GM06990 (cell line): ENCODE measurements at places on chromosomes 1 and 21.

DNA sequence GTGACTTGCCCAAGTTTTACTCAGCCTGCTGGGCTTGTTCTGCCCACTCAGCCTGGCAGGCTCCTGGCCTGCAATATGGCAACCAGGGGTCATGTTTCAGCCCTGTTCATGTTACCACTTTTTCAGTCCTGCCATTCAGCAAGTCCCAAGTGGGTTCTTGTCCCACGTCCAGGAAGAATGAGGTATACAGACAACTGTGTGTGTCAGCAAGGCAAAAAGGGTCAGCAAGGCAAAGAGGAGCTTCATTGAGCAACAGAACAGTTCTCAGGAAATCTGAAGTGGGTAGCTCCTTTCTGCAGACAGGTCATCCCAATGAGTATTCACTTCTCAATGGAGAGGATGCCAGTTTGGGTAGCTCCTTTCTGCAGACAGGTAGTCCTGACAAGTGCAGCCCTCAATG, 1233.3 kb upstream of the B3GALT2 start:
- no peak for DNase-seq

DNA sequence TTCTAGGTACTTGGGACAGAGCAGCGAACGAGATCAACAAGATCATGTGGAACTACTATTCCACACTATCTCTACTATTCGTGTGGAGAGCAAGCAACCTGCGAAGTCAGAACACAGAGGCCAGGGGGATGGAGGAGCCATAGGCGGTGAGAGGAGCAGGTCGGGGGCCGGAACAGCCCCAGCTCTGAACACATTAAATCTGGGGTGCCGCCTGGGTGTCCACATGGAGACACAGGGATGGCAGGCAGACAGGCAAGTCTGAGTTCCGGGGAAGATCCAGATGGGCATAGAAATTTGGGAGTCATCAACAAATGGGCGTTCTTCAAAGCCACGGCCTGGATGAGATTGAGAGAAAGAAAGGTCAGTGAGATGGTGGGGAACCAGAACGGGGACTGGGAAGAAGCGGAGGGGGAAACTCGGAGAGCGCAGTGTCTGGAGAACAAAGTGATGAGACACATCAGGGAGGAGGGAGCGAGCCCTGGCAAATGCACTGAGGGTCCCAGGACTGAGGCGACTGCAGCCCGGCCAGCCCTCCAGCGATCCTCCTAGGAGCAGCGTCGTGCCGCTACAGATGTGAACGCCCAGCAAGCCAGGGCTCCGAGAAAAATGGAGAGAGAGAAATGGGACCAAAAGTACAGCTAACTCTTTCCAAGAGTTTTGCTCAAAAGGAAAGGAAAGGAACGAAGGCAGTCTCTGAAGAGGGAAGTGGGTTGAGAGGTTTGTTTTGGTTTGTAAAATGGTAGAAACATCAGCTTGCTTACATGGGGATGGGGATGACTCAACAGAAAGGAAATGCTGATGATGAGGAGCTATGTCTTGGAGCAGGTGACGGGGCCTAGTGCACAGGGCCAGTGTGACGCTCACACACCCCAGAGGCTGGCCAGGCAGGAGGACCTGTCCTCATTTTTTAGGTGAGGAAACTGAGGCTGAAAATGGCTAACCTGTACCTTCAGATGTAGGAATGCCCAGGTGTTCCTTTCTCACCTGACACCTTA, 84.5 kb downstream of the GLIS1 start:
- DNase-seq, result no peak

DNA sequence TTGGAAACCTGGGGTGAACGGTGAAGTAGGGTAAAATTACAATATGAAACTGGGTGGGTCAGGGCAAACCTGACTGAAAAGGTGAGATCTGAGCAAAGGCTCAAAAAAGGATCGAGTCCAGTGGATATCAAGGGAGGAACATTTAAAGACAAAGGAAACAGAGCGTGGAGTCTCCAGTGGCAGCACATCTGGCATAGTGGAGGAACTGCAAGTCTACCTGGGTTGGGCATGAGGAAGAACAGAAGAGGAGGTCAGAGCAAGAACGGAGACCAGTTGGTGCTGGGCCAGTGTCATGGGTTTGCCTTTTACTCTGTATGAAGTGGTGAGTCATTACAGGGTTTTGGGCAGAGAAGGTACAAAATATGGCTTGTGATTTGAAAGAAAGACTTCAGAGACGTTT, 163.7 kb downstream of the NTPCR start:
- DNase-seq, result no peak

DNA sequence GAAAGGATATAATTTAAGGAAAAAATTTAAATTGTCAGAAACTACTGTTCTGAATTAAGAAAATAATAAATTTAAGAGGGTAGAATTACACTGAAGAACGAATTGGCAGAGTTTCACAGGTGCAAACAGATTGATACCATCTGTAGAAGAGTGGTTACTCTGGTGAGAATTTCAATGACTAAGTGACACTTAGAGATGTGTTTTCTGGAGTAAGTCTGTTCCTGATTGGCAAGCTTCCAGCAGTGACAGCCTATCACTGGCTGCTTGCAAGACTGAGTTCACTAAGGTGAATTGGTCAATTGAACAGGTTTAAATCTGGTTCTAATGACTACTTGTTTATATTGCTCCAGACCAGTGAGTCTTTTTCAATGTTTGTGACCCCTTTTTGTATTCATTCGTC, 838.2 kb upstream of the RGS18 start:
- DNase-seq, result no peak

- no peak for DNase-seq
These were observed 6.0 kb upstream of the EEIG2 start for GRCh38 chr1:108553905-108554304.

- no peak for DNase-seq
These were observed 26.6 kb downstream of the POFUT2 start for GRCh38 chr21:45261093-45261492.

- DNase-seq, result no peak
These were observed 93.8 kb downstream of the ATP1B1 start for GRCh38 chr1:169200319-169200718.

- no peak for DNase-seq
These were observed 493.6 kb upstream of the USP24 start for GRCh38 chr1:55708781-55709180.

GRCh38 chr21:37366482-37367316, at the start of gene DYRK1A:
DYRK1A (plus strand) TSS chr21:37366773; CDS start chr21:37420375, 53,602 bp downstream.
- peak; percentile 100 for DNase-seq

- no peak for DNase-seq
These were observed 103.7 kb downstream of the NCAM2 start for GRCh38 chr21:21101911-21102310.

- DNase-seq, result no peak
These were observed 19.5 kb downstream of the ERG start for GRCh38 chr21:38478782-38479181.

DNA sequence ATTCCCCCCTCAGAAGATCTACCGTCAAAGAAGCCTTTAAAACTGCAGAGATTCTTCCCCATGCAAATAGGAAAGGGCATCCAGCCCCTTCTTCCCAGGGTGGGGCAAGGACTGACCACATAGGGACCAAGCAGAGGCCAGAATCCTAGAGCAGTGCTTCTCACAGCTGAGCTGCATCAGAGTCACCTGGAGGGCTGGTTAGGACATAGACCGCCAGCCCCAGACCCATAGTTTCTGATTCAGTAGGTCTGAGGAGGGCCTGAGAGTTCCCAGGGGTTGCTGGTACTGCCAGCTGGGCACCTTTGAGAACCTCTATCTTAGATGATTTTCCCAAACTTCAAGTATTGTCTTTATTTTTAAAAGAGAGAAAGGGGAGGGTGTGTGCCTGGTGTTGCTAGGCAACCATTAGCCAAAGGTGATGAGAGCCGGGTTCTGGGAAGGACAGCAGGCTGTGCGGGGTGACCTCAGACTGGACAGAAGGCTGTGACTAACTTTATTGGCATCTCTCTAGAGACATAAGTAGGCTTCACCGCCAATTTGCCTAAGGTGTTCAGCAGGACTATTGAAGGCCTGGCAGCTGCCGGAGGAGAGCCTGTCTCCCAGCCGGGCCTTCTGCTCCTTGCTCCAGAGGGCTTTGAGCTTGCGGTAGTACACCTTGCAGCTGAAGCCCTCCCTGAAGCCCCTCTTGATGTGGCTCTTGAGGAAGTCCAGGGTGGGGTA, 3.0 kb downstream of the SPATA46 start:
- DNase-seq, result no peak

GRCh38 chr1:31789259-31790065, 25.3 kb upstream of the ADGRB2 start:
- DNase-seq, result peak; percentile 91

DNA sequence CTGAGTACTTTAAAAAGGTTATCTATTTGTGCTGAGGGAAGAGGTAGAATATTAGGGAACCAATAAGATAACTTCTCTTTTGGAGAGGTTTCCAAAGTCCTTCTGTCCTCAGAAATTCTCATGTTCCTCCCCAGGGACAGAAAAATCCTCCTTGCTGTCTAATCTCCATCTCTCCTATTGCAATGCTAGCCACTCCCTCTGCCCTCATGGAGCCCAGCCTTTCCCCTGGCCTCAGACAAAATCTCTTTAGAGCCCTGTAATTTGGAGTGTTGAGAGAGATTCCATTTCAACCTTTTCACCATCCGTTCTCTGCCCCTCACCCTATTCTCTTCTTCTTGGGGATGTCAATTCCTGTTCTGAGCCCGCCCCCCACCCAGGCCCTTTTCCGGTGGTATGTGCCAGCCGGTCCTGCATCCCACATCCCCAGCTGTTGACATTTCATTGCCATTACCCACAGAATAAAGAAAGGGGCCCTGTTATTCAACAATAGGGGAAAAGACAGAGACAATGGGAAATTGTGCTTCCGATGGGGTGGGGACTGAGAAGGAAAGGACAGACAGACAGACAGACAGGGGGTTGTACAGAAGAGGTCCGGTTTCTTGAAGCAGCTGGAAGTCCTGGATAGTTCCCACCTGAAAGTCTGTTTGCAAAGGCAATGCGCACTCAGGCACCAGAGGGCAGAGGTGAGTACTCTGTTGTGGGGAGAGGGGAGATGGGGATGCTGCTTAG, at the start of gene HAPLN2:
TSS of gene HAPLN2 (plus strand) at position 563 of the 729 bp plus-strand sequence. CDS start 4,076 bp downstream, outside the sequence.
- DNase-seq, result no peak

GRCh38 chr21:20617130-20617529, 381.1 kb upstream of the NCAM2 start:
- no peak for DNase-seq

DNA sequence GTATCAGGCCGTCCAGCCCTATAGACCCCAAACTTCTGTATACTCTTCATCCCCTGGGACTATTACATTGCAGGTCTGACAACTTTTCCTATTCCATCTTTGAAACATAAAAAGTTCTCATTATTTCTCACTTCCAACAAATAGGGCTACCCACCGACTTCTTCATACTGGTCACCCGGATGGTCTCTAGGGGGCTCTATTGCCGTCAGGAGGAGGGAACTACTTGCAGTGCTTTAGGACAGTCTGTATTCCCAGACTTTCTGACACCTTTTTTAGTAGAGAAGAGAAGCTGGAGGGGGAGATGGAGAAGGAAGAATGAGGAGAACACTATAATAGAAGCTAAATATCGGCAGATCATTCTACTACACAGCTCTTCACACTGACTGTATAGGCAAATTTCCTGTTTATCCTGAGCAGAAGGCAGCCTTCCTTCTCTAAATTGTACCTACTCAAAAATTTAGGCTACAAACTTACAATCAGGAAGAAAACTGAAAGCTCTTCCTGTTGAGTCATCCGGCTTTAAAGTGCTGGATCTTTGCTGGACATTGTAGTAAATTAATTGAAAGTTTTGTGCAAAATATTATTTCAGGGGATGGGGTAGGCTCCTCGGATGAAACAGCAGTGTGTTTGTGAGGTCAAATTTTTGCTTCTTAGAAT, 54.6 kb downstream of the CDC7 start:
- DNase-seq, result no peak

GRCh38 chr1:242083742-242084141, 84.8 kb upstream of the MAP1LC3C start:
- no peak for DNase-seq

- no peak for DNase-seq
These were observed 959 bp upstream of the SDC3 start for GRCh38 chr1:30909365-30910068.

DNA sequence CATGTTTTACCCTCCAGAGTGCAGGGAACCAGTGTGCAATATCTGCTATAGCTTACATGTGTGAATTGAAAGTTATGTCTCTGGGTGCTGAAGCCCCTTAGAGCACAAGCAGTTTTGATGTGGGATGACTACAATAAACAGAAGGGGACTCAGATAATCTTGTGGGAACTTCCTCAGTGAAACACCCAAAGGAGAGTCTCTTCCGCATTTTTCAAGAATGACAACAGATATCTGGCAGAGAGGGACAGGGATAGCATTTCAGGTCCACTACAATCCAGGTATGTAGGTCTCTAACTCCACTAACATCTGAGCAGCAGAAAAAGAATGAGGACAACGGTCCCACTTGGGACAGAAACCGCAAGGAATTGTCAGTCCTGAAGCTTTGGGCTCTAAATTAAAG, 67.6 kb upstream of the PDE4B start:
- DNase-seq, result no peak

- DNase-seq, result no peak
These were observed 99.0 kb upstream of the PLXNA2 start for GRCh38 chr1:208343226-208343625.

GRCh38 chr1:10680487-10680886, 116.0 kb downstream of the CASZ1 start:
- DNase-seq, result no peak

- DNase-seq, result no peak
These were observed 34.8 kb downstream of the CASZ1 start for GRCh38 chr1:10761503-10762152.

- no peak for DNase-seq
These were observed 280.6 kb downstream of the TTLL7 start for GRCh38 chr1:83718338-83718737.
